ENCODE measurements at places on chromosomes 6 and 20.

GRCh38 chr20:57048027-57048869 is 218.2 kb downstream of the BMP7 start:
- no peak for DNase-seq

GRCh38 chr6:72371473-72371872 is 250.4 kb upstream of the KCNQ5 start:
- no peak for DNase-seq

DNA sequence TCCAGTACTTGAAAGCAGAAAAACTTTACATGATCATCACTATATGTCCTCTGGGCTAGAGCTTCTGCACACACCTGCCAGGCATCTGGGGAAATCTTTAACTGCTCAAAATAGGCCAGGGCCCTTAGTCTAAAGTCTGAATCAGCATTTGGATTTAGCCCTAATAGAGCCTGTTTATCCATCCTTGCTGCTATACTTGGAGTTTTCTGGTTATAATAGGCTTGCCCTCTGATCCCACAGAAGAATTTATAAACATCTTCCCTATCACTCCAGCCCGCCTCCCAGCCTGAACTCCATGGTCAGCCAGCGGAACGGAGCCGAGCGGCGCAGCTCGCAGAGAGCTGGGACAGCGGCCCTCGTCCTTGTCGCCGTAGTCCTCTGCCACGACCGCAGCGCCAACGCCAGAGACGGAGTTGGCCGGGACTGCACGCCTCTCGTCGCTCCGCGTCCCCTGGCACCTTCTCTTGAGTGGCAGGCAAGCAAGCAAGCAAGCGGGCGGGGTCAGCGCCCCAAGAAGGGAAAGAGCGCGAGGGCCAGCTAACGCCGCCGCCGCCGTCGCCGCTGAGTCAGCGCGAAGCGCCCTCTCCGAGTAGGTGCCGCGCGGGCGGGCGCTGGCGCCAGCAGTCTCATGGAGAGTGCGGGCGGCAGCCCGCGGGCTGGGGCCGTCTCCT is 25.4 kb upstream of the ASIP start:
- no peak for DNase-seq

- DNase-seq = peak; percentile 82
Measured at GRCh38 chr6:142944124-142945048, 590 bp downstream of the HIVEP2 start.

GRCh38 chr20:47191074-47191673 is 165.3 kb downstream of the ZMYND8 start:
- DNase-seq = no peak

DNA sequence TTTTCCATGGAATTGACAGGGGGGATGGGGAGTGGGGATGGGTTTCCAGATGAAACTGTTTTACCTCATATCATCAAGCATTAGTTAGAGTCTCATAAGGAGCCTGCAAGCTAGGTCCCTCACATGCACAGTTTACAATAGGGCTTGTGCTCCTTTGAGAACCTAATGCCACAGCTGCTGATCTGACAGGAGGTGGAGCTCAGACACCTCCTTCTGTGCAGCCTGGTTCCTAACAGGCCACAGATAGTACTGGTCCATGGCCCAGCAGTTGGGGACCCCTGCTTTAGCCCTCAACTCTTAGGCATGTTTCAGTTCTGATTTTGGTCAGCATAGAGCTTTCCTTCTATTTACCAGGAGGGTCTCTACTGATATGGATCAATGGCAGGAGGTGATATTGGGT is 251.6 kb downstream of the LAMA2 start:
- no peak for DNase-seq

DNA sequence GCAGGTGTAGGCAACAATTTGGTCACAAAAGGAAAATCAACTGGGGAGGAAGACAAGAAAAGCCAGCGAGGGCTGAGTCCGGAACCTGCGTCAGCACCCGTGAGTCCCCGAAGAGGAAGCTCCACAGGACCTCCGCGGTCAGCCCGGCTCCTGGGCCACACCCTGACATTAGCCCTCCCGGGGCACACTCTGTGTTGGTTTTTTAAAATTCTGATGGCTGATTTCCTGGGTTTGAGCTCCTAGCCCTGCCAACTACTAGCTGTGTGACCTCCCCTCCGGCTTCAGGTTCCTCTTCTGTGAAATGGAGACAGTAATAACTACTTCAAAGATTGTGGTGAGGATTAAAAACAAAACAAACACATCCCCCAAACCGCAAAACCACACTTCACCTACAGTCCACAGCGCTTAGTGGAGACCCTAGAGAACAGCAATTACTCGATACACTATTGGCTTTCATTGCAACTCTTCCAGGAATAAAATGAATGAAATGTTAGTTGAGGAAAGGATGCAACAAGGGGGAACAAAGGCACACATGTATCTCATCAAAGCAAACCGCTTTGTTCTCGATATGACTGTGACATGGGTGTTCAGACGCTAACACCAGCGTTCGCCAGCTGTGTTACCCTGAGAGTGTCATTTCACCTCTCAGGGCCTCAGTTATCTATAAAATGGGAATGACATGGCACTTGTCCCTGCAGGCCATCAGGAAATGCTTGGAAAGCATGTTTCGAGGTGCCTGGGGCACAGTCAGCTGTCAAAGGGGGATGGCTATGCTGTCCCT is 985 bp downstream of the ZBP1 start:
- DNase-seq = no peak

DNA sequence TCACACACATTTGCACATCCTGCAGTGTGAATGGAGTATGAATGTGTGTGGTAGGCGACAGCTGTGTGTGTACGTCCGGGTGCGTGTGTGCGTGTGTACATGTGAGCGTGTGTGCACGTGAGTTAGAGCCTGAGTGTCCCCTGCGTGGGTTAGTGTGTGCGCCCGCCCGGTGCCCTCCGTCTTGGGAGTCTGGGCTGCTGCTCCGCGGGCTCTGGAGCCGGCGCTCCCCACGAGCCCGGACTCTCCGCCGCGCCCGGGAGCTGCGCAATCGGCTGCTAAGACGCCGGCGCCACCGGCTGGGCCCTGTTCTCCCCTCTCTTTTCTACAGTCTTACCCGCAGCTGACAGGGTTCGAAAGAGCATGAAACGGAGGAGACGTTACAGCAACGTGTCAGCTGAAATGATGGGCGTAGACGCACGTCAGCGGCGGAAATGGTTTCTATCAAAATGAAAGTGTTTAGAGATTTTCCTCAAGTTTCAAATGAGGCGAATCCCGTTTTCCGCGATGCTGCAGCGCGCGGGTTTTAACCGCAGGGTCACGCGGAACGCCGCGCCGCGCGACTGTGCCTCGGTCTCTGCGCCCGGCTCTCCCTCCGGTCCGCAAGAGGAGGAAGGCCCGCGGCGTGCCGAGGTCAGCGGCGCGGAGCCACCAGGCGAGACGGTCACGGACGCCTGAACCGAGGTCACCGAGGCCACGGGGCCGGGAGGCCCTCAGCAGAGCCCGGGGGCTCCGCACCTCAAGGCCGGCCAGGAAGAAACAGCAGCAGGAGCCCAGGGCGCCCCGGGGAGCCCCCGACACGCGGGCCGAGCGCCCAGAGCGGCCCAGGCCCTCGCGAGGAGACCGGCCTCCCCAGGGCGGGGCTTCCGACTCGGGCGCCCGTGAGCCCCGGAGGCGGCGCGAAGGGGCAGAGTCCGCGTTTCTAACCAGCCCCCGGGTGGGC is 95.3 kb upstream of the BHLHE23 start:
- peak; percentile 18 for DNase-seq

DNA sequence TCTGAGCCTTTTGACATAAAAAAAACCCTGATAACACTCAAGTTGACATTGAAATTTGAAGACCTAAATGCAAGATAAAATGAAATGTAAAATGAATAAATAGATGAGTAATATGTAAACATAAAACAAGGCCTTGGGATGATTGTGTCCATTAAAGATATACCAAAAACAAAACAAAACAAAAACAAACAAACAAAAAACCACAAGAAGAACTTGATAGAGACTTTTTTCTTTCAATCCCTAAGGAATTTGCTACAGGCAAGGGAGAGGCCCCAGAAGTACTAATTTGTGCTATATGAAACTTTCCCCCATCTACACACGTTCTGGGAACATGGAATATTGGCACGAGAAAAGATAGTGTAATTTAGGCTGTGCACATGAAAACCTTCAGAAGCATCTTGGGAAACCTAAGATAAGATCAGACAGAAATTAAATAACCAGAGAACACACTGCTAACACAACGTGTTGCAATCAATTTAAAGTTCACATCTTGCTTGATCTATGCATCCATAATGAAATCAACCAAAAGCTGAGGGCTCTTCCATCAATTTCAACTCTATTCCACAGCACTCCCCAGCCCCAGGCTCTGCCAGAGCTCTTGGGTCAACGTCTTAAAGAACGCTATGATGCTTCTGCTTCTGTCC is 201.1 kb upstream of the RREB1 start:
- DNase-seq = no peak

GRCh38 chr6:168634541-168635328 is 193.8 kb downstream of the SMOC2 start:
- DNase-seq = no peak

GRCh38 chr20:36644706-36645095 is 1.3 kb downstream of the SLA2 start:
- DNase-seq = no peak

DNA sequence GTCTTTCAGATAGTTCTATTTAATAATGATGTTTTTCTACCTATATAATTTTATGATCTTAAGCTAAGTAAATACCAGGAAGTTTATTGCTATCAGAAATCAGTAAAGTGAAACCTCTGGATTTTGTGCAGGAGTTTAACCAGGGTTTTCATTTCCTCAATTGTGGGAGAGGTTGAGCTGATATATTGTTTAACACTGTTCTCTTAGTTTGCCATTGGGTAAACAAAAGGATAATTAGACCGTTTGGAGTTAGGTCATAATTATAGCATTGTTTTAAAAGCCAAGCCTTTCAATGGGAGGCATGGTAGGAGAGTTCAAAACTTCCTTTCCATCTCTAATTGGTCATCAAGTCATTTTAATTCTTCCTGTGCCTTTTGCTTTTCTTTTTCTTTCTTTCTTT is 58.7 kb downstream of the STXBP5 start:
- no peak for DNase-seq

GRCh38 chr6:38316099-38316868 is 323.4 kb downstream of the BTBD9 start:
- no peak for DNase-seq
